ENCODE measurements at places on chromosomes 1 and 21.
A peak's percentile ranks its signal among the peaks of the same experiment; 100 is the strongest.

DNA sequence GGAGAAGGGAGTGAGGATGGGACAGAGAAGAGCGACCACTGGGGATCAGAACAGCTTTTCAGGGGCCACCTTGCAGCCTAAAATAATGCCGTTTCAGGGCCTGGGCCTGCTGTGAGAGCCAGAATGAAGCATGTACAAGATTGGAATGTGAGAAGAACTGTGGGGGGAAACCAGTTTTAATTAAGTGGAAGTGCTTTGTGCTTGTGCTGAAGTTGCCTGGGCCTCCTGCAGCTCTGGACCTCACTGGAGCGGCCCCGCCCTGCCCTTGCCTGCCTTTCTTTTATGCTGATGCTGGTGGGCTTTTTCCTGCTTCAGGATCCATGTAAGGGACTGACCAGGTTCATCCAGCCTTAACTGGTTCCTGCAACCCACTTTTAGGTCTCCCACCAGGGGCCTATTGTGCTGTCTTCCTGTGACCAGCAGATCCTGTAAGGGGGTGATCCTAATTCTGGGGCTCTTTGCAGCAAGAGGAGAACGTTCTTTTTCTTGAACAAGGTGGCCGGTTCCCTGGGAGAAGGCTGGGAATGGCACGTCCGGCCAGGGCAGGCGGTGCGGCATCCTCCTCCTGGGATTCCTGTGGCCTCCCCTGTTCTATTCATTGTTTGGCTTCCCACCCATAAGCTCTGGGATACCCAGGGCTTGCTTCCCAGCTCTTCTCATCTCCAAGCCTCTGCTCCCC, 3.2 kb downstream of the C1orf226 start:
- DNase-seq = no peak

- DNase-seq = no peak
Measured at GRCh38 chr1:162919034-162919433, 58.1 kb upstream of the CCDC190 start.

DNA sequence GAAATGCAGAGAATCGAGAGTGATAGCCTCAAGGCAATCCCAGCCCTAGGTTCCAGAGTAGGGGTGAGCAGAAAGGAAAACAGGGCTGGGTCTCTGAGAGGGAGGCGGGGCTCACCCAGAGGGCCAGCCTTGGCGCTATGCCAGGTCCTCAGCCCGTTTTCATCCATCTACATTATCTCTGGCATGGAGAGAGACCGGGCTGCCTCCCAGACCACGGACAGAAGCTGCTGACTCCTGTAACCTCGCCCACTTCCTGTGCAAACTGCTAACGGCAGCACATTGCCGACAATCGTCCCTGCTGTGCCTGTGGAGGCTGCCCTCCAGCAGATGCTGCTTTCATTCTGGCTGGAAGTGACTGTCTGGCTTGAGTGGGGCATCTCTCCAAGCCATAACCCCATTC, 569.1 kb downstream of the NPHP4 start:
- DNase-seq = peak; percentile 38

DNA sequence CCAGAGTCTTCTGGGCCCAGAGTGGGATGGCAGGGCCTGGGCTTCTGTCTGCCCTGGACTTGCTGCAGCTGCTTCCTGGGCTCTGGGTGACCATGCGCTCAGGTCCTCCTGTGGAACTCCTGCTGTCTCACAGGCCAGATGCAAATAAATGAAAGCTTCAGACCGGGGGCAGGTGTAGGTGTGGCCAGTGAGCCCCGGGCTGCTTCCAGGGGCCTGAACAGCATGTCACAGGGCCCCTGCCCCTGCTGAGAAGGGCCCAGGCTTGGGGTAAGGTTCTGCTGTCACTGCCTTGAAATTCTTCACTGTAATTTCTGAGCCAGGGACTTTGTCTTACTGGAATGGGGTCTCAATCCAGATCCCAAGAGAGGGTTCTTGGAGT, 2.5 kb upstream of the PKNOX1 start:
- DNase-seq = no peak

- DNase-seq = no peak
Measured at GRCh38 chr1:230002164-230002803, 64.8 kb upstream of the GALNT2 start.

DNA sequence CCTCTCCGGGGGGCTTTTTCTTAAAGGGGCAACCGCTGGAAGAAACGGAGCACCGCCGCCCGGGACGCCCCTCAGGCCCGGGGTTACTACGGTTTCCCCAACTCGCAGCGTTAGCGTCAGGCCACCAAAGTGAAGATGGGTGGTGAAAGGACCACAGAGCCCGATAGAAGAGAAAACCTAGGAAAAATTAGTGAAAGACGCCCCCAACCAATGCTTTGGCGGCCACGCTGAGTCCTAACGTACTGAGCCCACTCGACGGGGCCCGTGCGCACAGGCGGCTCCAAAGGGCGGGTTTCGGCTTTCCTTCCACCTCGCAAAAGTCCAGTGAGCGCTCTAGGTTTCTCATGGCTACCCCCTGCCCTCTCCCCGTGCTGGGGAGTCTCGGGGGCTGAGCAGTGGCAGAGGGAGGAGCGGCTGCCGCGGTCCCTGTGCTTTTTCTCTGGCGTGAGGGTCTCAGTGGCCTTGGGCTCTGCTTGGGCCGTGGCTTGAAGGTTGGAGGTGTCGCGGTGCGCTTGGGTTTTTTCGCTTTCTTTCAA, 12.2 kb upstream of the SPEN start:
- DNase-seq = no peak

DNA sequence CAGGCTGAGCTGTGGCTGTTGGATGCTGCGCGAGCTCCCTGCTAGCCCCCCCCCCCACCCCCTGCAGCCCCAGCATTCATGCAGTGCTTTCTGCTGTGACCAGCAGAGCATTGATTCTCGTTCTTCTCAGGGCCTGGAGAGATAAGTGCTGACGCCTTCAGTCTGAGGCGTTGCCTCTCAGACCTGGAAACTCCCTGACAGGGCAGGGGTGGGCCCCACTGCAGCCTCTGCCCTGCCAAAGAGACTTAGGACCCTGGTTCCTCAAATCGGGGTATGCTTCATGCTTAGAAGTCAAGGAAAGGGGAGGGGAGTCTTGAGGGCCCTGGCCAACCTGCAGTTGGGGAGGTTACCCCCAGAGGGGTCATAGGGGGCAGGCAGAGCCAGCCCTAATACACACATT, 38.5 kb downstream of the PTPRF start:
- no peak for DNase-seq

DNA sequence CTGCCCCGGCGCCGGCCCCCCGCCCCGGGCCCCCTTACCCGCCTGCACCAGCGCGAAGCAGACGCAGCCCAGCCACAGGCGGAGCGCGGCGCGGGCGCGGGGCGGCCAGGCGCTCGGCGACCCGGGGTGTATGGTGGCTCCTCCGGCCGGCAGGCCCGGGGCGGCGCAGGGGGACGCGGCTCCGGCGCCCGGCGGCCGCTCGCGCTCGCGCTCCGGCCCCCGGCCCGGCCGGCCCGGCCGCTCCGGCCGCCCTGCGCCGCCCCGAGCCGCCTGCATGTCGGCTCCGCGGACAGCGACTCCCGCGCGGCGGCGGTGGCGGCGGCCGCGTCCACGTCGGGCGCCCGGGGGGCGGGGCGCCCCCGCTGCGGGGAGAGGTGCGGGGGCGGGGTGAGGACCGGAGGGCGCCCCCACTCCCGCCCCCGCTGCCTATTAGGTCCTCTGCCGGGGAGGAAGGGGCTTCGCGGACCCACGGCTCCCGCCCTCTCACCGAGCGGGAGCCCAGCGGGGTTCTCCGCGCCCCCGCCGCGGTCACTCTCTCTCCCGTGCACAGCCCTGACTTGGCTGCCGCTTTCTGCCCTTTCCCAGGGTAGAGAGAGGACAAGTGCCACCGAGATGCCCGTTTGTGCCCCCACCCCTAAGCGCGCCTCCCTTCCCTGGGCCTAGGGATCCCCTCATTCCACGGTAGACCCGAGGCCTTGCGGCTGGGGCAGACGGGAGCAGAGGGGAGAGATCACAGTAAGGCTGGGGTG, at the start of gene FNDC5:
TSS of gene FNDC5 (minus strand) at position 298 of the 749 bp plus-strand sequence.
- DNase-seq = no peak

GRCh38 chr21:39854572-39854971, 12.7 kb upstream of the PCP4 start:
- DNase-seq = no peak

DNA sequence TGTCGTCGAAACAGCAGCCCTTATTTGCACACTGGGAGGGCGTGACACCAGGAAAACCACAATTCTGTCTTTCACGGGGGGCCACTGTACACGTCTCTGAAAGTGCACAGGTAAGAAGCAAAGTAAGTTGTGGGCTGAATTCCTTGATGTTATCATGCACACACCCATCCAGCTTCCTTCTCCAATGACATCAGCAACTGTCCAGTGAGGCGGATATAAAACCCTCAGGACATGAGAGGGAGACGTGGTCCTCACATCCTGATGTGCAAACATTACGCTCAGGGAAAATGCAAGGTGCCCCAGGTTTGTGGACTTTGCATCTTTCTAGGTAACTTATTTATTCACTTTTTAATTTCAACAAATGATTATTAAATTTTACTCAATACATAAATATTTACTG, 3.0 kb downstream of the TFF1 start:
- no peak for DNase-seq

DNA sequence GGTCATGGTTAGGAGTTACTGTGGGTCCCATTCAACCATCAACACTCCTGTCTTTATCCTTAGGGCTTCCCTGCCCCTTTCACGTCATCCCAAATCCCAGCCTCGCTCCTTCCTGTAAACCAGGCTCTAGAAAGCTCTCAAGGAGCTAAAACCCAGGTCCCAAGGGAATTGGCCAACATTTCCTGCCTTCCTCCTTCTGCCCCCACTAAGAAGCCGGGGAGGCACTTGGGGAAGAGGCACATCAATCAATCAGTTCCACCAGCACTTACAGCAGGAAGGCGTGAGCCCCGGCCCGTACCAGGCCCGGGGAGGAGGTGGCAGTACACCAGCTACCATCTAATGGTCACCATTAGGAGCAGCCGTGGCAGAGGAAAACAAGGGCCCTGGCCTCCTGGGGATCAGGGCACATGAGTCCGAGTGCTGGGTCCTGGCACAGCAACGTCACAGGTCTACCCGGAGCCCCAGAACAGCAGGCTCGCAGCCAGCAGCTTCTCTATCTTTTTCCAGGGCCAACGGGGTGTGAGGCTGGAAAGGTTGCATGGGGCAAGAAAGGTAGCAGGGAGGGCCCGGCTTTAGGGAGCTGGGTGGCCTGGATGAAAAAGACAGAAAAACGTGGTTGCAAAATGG, 108.6 kb downstream of the CASZ1 start:
- DNase-seq = no peak

GRCh38 chr1:243250102-243250501, 5.0 kb downstream of the CEP170 start:
- DNase-seq = no peak

- no peak for DNase-seq
Measured at GRCh38 chr21:42988236-42988965, 14.0 kb downstream of the PKNOX1 start.

DNA sequence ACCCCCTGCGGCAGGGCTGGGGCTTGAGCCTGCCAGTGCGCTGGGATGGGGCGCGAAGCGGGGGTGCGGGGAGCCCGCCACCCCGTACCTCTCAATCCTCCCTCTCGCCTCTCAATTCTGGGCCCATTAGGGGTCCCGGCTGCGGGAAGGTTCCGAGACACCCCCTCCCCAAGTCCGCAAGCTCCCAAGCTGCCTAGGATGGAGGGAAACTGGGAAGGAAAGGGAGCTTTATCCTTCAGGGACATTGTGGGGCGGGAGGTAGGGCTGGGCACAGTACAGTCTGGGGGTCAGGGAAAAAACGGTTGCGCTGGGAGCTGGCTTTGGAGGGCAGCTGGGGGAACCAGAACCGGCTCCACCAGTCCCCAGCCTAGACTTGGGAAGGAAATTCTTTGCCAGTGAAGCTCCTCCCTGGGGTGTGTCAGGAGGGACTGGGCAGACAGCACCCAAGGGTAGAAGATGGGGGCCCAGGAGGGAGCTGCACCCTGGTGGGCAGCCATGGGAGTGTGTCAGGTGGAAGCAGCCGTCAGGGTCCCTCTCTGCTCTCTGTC, 904 bp downstream of the GJB3 start:
- no peak for DNase-seq

GRCh38 chr1:211756471-211757020, 74.0 kb downstream of the LPGAT1 start:
- DNase-seq = no peak

DNA sequence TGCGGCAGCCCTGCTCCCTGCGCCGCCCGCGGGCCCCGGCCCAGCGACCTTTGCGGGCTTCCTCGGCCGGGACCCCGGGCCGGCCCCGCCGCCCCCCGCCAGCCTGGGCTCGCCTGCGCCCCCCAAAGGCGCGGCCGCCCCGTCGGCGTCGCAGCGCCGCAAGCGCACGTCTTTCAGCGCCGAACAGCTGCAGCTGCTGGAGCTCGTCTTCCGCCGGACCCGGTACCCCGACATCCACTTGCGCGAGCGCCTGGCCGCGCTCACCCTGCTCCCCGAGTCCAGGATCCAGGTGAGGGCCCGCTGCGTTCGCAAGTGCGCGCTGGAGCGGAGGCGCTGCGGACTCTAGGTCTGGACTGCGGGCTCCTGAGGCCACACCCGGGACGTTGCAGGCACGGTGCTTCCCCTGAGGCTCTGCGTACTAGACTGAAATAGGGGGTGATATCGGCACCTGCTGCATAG, 351 bp downstream of the MIXL1 start:
- DNase-seq = no peak

Data from CD4-positive, alpha-beta T cell treated with Interleukin-2 at 100 ng/mL for 4 hours (primary cell).